Mammary epithelial cell (primary cell): ENCODE measurements at places on chromosomes 7 and 10.

- peak; percentile 15 for DNase-seq
These were observed 21.4 kb downstream of the CCAR1 start for GRCh38 chr10:68742397-68742796.

DNA sequence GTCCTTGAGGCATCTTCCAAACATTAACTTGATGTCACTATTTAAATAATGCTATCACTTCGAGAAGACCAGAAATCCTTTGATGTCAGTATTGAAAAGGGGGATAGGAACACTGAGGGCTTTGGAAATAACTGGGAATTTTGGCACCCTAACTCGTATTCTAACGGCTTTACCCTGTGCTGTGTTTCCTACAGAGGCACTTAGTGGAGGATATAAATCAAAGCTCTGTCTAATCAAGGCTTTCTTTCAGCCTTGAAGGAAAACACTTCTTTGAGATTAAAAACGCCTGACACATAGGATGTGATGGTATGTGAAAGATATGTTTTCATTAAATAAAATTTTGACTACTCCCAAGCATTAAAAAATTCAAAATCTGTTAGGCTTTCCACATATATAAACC lies 62.3 kb downstream of the CREB5 start:
- no peak for DNase-seq

GRCh38 chr7:112185005-112185834 lies 21.0 kb downstream of the DOCK4 start:
- DNase-seq = no peak

DNA sequence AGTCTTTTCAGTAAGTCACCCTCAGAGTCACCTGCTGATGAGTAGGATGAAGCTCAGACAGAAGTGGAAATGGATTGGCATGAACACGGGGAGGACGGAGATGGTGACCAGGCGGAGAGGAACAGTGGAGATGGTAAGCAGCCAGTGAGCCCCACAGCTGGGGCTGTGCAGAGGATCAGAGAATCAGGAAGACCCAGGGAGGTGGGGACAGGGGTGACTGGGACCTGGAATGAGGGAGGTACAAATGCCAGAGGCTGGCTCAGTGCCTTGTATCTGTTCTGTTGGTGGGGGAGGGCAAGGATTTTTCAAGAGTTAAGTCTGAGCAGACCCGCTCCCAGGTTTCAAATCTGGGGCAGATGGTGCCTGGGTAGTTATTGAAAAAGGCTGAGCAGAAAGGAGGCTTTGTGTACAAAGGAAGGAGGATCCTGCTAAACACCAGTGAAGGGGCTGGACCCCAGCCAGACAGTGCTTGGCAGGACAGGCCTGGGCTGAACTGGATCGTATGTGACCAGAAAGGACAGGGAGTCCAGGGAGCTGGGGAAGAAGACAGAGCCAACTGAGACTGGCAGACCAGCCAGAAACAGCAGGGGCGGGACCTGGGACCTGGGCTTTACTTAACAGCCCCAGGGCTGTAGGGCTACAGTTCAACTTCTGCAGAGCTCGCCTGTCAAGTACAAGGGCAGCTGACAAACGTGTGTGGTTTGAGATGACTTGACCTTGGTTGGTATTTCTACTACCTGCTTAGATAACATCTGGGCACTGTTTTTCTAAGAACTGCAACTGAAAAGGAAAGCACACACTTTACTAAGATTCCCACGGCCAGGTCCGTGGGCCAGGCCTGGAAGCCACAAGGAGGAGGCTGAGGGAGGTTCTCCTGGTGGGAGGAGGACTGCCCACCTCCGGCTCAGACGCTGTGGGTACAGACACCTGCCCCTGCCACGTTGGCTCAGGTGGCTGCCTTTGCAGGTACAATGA lies 13.2 kb upstream of the FRMPD2 start:
- DNase-seq = peak; percentile 45

DNA sequence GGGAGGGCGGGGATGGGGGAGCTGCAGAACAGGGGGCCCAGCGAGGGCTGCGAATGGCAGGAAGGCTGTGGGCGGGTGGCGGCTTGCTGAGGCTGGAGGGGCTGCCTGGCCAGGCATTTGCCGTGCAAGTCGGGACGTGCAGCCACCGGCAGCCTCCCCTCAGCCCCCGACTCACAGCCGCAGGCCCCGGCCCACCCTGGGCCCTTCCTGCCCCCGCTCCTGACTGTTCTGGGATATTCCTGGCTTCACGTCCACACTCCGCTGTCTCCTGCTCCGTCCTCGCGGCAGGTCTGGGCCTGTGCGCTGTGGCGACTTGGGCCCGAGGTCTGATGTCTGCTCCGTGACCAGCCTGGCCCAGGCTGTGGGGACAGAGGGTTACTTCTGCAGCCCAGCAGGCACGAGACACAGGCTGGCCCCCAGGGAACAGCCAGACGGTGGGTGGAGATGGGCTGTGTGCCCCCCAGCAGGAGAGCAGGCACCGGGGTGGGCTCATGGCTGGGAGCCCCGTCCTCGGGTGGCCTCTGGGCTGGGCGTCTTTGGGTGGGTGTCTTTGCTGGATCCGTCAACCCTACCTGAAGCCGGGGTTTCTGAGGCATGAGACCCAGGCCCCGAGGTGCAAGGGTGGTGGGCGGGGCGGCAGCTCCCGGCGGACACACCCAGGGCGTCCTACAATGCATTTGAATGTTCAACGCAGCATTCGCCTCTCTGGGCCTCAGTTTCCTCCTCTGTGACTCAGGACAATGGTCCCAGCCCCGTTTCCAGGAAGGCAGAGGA lies 86.5 kb downstream of the FOXL3 start:
- peak; percentile 32 for DNase-seq

GRCh38 chr10:12726971-12727831 lies 274.3 kb downstream of the CCDC3 start:
- DNase-seq = no peak

GRCh38 chr7:65239707-65240352 lies 133.8 kb upstream of the ZNF92 start:
- DNase-seq = peak; percentile 8

GRCh38 chr7:103704701-103705100 lies 258.7 kb upstream of the SLC26A5 start:
- DNase-seq = no peak

DNA sequence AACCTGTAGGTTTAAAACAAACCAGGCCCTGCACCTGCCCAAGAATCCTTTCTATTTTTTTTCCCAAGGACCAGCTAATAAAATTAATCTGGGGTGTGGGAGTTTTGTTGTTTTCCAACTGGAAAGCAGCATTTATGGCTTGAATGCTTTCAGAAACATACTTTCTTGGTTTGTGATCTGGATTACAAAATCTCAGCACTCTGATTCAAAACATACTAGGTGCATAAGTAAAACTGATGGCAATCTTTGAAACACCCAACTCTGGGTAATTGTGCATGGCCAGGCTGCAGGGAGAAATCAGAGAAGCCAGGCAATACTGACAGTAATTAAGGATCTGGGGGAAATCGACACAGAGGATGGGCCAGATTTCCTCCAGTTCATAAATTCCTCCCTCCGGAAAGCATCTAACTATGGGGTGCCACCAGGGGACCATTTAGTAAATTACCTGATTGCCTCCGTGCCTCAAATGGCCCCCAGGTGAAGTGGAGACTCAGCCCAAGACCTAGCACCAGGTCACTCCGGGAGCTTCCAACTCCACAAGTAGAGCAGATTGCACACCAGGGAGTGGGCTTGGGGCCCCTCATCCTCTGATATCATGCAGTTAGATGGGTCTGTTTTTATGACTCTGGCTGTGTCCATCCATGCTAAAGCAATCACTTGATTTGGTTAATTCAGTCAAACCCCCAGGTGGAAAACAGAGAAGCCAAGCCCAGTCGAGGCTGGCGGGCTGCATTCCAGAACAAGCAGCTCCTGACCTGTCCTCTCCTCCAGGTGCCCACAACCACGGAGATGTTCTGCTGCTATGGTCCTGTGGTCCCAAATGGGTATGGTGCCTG lies 15.2 kb upstream of the C10orf53 start:
- no peak for DNase-seq

GRCh38 chr10:60446851-60447250 lies 57.2 kb upstream of the ANK3 start:
- DNase-seq = no peak
